ENCODE measurements at places on chromosomes 2 and 18.

GRCh38 chr18:11789716-11790510 is 61.3 kb upstream of the CHMP1B start:
- no peak for DNase-seq

DNA sequence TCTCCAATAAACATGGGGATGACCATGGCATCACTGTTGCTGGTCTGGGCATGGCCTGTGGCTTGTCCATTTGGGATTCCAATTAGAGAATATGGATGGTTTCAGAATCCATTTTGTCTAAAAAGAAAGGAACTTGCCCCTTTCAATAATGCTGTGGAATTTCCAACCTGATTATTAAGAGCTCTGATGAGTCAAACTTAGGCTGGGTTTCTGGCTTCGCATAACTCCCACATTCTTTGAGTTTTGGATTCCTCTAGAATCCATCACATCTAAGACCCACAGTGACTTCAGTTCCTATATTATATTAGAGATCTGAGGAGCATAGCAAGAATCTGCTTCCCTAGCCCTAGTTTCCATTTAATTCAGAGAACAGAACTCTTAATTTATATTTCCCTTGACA is 531.5 kb downstream of the TNS1 start:
- DNase-seq = no peak

- DNase-seq = no peak
These were observed 80.1 kb downstream of the SOCS6 start for GRCh38 chr18:70368903-70369302.

DNA sequence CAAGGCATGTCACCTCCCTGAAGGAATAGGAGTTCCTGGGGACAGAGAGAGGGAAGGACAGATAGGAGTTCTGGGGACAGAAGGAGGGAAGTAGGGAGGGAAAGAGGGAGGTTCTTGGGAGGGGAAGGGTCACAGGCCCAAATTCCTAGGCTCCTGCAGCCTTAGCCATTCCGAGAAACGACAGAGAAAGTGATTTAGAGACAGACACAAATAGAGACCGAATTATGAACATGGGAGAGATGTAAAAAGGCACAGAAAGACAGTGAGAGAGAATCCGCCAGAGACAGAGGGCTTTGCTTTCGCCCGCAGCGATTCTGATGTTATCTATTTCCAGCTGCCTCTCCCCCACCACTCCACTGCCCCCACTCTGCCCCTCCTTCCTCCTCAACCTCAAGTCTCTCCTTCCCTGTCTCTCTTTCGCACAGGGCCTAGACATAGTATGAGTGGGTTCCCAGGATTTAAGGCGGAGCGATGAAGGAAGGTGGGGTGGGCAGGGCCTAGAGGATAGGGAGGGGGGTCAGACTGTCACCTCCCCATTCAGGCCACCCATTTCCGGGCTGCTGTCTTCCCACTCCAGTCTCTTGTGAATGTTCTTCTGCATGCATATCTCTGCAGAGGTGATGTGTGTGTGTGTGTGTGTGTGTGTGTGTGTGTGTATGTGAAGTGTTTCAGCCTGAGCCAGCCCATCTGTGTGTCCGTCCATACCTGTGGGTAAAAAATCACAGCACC is 3.3 kb upstream of the WNT6 start:
- DNase-seq = no peak

DNA sequence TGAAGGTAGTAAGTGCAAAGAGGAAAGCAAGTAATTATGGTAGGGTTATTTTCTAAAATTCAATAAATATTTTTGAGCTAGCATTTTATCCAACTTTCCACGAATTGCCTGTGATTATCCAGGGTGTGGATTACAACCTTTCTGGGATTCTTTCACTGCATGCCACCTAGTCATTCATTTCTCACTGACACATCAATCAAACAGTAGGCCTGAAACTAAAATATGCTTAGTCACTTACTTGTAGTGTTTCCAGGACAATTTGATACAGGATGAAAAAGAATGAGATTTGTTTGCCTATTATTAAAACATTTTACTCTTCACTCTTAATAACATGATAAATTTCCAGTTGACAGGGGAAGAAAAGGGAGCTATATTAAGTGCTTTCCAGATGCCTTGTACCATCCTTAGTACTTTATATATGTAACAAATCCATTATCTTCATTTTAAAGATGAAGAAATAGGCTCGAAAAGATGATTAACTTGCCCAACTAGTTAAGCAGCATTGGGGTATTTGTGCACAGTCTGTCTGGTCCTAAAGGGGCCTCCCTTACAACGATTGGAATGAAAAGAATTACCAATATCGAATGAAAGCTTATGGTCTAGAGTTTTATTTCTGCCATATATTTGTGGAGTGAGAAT is 70.4 kb downstream of the KCTD1 start:
- no peak for DNase-seq
